ENCODE measurements at places on chromosomes 7 and 10. TPM values are rescaled to one million over a fixed set of nuclear protein-coding genes. Genes with fewer than 3 reads are reported as not detected.

The UCMA gene
- not detected for total RNA-seq

The MLXIPL gene
- 10.7 TPM for total RNA-seq

The LRRD1 gene
- not detected for total RNA-seq

The NKX1-2 gene
- total RNA-seq, result not detected

The EBF3 gene
- 0.53 TPM for total RNA-seq

The CTBP2 gene
- 73.0 TPM for total RNA-seq

The TRIM50 gene
- not detected for total RNA-seq

The ABCC2 gene
- 1.9 TPM for total RNA-seq

The CFAP43 gene
- total RNA-seq, result 12.9 TPM

The TRPV5 gene
- total RNA-seq, result not detected

The SPDYE1 gene
- total RNA-seq, result not detected
